Activated CD4-positive, alpha-beta memory T cell treated with anti-CD3 and anti-CD28 coated beads, Interleukin-2, amount 10 ng/mL, durations not matched to agents 7 days and 5 days (primary cell): ENCODE measurements at places on chromosomes 12 and 14. TPM values are rescaled to one million over a fixed set of nuclear protein-coding genes. Genes with fewer than 3 reads are reported as not detected.

Gene APOLD1
- 9.2 TPM for total RNA-seq

Gene CCDC38
- not detected for total RNA-seq

DNA sequence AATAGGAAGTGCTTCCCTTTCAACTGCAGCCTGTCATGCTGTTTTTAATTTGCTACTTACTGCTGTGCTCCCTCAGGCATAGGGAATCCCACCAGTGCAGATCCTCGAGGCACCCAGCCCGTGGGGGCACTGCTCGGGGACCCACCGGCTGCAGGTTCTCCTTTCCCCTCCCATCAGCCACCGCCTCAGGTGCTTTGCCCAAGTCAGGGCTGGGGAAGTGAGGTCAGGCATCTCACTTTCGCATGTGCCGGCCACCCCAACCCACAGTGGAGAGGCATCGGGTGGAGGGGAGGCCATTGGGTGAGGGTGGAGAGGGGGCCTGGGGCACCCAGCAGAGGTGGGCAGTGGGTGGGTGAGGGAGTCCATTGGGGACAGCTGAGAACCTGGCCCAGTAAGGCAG, 41.9 kb upstream of the MAX start:
- DNase-seq, result no peak

GRCh38 chr12:117441751-117442150, 80.3 kb upstream of the NOS1 start:
- DNase-seq, result no peak
